ENCODE measurements at places on chromosomes 3 and 15.

DNA sequence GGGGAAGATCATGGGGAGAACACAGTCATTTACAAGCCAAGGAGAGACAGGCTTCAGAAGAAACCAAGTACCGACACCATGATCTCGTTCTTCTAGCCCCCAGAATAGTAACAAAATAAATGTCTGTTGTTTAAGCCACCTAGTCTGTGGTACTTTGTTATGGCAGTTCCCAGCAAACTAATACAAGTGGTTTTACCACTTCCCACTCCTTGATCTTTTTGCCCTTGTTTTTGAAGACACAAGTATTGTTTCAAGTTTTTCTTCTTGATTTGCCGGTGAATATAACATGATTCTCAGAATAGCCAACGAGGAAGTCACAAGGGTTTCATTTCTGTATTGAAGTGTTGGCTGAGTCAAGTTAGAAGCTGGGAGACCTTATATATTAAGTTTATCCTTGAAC, 220.3 kb downstream of the SOX2 start:
- no peak for DNase-seq

DNA sequence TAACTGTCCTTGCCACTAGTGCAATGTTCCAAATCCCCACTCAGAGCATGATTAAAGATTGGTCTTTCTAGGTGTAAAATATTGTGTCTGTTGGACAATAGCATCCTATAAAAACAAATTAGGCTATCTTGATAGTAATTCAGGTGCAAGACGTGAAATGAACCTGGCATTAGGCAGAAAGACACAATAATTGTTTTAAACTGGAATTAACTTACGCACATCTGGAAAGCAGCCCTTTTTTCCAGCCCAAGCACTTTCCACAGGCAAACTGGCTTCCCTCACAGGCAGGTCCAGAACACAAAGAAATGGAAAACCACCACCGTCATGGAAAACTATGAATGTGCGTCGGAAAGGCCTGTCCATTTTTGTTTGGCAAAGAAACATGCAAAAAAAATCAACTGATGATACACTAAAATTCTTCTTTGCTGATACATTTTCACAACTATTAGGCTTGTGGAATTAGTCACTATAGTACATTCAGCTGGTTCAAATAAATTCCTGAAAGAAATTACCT, 474.7 kb upstream of the IL12A start:
- no peak for DNase-seq

- no peak for DNase-seq
Observed at GRCh38 chr3:106758459-106758858, 618.8 kb upstream of the CCDC54 start.

DNA sequence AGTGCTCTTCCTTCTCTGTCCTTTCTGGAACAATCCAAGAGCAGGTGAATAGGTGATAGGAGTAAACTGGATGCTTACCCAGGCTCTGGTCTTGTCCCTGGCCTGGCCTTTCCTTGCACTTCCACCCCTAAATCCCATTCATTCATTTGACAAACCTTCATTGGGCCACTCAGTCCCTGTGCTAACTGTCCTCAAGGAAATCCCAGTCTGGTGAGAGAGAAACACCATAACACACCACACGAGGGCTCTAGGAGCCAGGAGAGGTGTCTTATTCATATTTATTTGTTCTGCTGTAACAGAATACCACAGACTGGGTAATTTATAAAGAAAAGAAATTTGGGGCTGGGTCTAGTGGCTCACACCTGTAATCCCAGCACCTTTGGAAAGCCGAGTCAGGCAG, 22.8 kb downstream of the EFCC1 start:
- peak; percentile 58 for DNase-seq

- DNase-seq = no peak
Observed at GRCh38 chr3:191238321-191238817, 39.3 kb downstream of the OSTN start.

GRCh38 chr3:13308380-13308801, 111.7 kb downstream of the NUP210 start:
- peak; percentile 61 for DNase-seq

GRCh38 chr3:19738846-19739245, 195.2 kb downstream of the EFHB start:
- DNase-seq = no peak

DNA sequence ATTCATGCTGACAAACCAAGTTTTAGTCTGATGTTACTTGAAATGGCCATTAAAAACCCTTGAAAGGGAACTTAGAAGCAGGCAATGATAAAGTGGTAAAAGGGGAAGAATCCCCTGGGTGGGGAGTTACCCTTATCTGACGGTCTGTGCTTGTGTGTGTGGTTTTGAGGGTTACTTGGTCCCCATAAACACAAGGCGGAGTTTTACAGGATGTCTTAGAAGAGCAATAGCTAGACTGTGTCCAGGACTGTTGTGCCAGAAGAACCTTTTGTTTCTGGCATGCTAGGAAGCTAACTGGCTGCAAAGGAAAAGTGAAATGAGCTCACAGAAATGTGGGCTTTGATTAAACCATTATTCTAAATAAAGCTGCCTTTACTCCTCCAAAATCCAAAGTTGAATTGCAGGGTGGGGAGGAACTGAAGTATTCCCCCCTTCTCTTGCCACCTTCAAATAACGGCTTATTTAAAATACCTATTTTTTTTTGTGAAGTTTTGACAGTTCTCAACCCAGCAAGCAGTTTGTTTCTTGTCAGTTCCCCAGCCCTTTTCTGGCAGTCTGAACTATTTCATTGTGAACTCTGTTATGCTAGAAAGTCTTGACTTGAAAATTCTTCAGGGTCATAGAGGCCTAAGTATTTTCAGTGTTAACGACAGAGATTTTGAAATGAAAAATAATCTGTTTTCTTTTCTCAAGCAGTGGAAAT, 443.5 kb downstream of the OTOL1 start:
- DNase-seq = no peak

DNA sequence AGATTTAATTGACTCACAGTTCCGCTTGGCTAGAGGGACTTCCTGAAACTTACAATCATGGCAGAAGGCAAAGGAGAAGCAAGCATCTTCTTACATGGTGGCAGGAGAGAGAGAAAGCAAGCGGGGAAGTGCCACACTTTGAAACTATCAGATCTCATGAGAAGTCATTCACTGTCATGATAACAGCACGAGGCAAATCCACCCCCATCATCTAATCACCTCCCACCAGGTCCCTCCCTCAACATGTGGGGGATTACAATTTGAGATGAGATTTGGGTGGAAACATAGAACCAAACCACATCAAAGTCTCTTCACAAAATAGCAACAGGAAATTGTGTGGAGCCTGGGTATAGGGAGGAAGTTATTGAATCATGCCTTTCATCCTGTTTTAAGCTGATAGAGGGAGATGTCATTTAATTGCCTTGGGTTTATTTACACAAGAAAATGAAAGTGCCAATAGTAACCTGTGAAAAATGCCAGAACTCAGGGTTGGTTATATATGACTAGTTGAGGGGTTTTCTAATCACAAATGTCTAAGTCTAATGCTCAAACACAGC, 624.8 kb upstream of the LMCD1 start:
- no peak for DNase-seq

DNA sequence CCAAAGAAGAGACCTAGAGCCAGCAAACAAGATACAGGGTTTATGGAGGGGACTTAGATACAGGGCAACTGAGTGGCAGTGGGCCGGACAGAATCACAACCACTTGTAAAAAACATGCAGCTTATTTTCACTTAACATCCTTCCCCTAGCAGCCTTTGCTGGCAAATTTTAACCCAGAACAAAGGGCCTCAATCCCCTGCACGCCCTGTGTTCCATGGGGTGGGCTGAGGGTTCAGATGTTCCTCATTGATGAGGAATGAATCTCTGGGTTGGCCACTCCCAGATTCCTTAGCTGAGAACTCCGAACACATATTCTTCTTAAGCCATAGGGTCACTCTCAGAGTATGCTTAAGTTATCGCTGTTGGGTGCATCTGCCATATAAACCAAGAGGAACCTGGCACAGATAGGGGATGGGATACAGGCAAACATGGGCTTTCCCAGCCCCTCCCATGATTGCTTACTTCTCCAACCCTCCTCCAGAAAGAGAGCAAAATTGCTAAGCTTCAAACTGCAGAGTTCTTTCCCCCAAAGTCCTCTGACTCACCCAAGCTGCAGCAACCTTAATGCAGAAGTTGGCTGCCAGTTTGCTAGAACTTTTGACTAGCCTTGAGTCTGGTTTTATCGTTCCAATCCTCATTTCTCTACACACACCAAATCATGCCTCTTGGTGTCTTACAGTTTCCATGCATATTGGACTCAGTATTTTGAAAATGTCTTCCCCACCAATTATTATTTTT, 146.9 kb downstream of the CD47 start:
- no peak for DNase-seq

- DNase-seq = no peak
Observed at GRCh38 chr15:37881237-37882013, 53.0 kb upstream of the TMCO5A start.

DNA sequence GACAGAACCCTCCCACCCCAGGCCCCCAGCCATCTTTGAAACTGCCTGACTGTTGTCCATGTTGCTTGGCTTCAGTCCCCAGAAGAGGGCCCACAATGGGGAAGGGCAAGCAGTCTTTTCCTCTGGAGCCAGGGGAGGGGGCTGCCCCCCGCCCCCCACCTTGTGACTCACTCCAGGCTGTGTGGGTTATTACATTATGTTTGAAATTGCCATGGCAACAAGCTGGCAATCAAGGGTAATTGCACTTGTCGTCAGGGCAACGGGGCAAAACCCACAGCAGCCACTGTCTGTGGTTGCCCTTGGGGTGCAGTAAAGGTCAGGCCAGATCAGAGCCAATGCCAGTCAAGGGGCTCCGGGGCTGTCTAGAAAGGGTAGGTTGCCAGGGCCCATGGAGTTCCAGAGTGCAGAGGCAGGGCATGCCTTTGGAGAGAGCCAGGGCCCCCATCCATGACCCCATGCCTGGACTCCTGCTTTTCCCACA, 3.1 kb upstream of the CAMKV start:
- no peak for DNase-seq

DNA sequence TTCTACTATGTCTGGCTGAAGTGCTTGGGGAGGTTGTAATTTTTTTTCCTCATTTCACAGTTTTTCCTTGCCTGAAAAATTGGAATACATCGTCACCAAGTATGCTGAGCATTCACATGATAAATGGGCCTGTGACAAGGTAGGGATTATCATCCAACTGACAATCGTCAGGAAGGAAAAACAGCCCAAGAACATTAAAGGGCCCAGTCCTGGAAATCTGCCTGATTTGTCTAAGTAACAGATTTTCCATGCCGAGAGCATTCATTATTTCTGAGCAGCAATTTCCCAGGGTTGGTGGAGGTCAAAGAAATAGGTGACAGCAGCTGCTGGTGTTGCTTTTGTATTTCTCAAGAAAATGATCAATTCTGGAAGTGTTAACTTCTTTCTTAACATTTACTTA, 226.0 kb upstream of the CHRM5 start:
- no peak for DNase-seq

- no peak for DNase-seq
Observed at GRCh38 chr3:94626573-94626972, 563.7 kb downstream of the NSUN3 start.

DNA sequence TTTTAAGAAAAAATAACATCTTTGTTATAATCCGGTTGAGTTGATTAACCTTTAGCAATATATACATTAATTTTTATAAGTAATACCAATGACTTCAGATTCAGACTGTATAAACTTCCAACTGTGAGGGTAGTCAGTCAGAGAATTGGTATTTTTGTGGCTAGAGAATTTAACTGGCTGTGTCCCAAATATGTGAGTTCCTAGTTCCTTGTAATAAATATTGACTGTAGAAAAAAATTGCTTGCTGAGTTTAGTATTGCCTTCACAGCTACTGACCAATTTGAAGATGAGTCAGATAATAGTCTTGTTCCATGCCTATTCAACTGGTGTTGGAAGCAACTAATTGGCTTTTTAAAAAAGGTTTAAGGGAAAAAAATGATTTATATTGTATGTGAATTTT, 210.8 kb downstream of the GAP43 start:
- peak; percentile 21 for DNase-seq

DNA sequence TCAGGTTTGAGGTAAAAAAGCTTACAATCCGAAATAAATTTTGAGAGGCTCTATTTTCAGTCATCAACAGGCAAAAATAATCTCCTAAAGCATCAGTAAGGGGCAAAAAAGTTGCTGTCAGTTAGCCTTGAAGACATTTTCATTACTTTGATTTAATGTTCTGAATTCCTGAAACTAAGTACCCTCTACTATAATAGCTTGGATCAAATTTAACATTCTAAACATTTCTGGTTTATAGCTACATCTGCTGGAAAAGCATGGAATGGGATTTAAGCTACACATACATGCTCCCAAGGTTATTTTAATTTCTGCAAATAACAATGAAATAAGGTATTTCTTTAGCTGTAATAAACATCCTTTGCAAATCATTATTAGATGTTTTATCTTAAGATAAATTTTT, 245.4 kb downstream of the ULK4 start:
- peak; percentile 6 for DNase-seq

- no peak for DNase-seq
Observed at GRCh38 chr3:112767177-112767576, 79.5 kb downstream of the CD200R1L start.

GRCh38 chr15:58686286-58686685, 63.2 kb downstream of the ADAM10 start:
- no peak for DNase-seq

DNA sequence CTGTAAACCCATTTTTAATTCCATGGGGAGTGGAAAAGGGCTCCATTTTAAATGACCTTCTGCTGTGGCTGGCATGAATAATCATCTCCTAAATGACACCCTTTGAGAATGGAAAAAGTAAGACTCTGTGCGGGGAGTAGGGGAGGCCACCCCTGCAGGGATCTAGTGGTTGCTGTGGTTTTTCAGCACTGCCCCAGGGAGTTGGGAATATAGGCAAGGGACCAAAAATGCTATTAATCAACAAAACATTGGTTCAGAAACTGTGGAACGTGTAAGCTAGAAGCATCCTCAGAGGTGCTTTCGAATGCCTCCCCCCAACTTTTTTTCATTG, 30.1 kb upstream of the ADAMTS7 start:
- DNase-seq = no peak

GRCh38 chr3:8320711-8321458, 180.7 kb upstream of the LMCD1 start:
- no peak for DNase-seq

DNA sequence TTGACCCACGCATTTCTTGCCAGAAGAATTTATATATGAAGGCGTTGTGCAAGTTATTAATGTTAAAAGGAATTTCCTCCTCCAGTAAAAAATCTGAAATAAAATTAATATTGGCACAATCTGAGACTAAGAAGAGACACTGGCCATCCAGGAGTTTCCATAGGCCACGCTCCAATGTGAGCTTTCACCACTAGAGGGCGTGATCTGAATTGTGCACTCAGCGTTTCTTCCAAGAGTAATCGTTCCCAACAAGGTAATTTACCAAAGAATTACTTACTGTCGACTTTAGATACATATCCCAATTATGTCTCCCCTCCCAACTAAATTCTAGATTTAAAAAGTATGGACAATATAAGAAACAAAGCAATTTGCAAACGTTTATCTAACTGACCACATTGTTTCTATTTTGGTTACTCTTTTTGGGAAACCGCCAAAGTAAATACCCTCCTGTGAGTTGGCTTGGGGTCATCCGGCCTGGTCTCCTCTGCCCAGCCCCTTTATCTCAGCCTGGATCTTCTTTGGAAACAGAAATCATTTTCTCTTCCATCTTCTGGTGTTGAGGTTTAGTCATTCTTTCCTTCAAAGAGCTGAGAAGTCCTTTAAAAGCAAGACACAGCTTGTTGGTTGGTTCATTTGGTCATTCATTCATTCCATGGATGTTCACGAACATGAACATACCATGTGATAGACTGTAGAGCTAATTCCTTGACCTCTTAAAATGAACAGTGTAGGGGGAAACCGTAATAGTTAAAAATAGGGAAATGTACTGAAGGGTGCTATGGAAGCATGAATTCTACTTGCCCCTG, 26.2 kb downstream of the POLR2M start:
- peak; percentile 38 for DNase-seq

GRCh38 chr3:51960386-51960785, 5.2 kb downstream of the GPR62 start:
- DNase-seq = no peak
